ENCODE measurements at places on chromosomes 11 and 22.

DNA sequence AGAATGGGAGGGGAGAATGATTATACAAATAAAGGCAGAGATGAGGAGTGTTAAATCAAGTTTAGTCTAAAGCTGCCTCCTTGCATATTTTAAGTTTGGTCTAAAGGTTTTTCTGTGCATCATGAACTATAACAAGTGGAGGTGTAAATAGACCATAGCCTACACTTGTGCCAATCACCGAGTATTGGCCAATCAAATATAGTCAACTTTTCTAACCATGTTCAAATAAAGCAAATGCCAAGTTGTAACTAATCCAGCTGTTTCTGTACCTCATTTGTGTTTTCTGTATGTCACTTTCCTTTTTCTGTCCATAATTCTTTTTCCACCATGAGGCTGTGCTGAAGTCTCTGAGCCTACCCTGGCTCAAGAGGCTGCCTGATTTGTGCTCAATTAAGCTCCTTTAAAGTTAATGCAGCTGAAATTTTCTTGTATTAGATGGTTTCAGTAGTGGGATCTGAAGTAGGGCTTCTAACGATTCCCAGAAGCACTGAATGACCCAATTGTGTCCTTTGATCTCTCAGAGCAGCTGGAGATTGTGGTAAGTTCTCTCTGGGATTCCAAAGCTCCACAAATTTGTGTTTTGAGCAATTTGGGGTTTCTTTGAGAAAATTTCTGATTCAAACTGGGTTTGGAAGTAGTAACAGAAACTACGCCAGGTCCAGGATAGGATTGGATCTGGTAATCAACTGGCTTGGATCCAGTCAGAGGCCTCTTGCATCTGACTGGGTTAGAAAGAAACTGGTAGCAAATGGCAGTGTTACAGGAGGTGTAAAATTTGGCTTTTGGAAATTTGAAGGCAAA is 25.6 kb downstream of the OR5A2 start:
- no peak for DNase-seq

DNA sequence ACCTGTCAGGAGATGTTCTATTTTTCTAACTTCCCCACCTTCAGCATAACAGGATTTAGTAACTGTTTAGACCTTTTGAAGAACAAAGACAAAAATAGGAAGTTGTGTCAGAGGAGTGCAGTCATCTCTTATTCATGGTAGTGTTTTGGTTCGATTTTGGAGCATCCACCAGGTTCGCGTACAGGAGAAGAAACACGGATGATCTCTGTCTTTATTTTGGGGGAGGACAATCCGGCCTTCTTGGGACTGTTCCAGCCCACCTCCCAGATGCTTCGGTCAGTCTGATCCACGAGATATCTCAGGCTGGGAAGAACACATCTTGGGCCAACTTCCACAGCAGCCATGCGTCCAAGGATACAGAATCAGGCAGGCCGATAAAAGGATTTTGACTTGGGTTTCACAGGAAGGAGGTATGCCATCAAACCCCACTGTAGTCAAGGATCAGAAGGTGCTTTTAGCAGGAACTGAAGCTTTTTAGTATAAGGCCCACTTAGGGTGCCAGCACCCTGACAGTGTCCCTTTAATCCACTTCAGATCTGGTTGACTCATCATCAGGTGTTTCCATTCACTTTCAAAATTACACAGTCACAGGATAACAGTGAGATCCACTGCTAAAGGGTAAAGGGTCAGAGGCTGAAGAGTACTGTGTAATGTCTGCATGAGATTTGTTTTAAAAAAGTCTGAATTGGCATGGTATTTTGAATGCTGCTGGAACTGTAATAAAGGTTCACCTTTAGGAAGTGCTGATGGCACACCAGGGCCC is 16.5 kb downstream of the PATZ1 start:
- DNase-seq, result no peak

GRCh38 chr22:44449061-44449682 is 48.9 kb downstream of the RTL6 start:
- no peak for DNase-seq

- DNase-seq, result peak; percentile 8
These were observed 10.1 kb upstream of the MRPL23 start for GRCh38 chr11:1936781-1937615.

GRCh38 chr11:21988477-21988876 is 204.4 kb upstream of the ANO5 start:
- DNase-seq, result no peak

DNA sequence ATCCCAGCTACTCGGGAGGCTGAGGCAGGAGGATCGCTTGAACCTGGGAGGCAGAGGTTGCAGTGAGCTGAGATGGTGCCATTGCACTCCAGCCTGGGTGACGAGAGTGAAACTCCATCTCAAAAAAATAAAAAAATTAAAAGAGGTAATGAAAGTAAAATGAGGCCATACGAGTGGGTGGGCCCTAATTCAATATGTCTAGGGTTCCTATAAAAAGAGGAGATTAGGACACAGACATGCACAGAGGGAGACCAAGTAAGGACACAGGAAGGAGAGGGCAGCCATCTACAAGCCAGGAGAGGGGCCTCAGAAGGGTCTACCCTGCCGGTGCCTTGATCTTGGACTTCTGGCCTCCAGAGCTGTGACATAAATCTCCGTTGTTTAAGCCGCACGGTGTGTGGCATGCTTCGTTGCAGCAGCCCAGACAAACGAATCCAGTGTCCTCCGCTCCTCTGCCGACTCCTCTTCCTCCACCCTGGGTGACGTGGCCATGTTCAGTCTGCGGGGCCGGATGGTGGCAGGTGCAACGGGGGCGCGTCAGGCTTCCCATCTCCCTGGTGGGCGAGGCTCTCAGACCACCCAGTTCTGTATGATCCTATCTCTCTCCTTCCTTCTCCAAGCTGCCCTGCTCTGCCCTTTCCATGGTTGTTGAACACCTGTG is 51.6 kb upstream of the PARVG start:
- DNase-seq, result no peak

DNA sequence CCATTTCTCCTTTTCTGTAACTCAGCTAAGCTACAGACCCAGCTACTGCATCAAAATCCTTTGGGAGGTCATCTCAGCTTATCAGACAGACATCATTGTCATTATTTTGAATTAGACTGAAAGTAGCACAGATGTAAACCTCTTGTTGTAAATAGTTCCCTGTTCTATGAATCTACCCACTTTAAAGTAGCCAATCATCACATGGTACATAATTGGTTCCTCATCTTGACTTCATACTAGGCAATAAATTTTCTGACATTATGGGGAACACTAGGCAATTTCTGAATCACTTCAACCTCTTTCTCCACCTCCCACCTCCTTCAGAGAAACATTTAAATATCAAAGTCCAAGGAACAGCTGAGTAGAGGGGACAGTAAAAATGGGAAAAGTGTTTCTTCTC is 47.9 kb downstream of the MPPED2 start:
- no peak for DNase-seq

- DNase-seq, result no peak
These were observed 50.5 kb downstream of the SNX19 start for GRCh38 chr11:130865774-130866114.
